ENCODE measurements at places on chromosomes 16 and 17.

DNA sequence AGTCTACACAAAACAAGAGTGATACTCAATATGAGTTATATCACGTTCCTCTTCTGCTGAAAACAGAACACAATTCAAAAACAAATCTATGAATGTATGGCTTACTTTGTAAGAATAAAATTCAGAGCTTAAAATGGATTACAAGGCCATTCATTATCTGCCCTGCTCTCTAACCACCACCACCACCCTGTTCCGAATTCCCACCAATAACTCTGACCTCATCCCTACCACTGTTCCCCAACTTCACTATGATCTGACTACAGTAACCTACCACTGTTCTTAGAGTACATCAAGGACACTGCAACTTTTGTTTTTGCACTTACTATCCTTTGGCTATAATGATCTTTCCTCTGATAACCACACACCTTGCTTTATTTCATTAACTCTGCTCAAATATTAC is 21.3 kb downstream of the FBXL20 start:
- DNase-seq: no peak

DNA sequence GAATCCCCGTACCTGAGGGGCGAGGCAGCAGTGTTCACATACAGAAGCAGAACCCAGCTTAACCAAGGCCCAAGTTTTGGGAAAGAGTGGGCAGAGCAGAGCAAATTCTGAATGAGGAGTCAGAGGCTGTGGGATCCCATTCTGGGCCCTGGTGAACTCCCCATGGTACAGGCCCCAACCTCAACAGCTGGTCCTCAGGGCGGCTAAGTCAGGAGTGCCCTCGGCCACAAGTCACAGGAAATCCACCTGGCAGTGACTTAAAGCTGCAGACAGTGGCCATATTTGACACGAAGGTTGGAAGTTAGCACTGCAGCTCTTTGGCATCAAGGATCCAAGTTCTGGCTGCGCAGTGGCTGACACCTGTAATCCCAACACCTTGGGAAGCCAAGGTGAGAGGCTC is 237.1 kb downstream of the PARN start:
- DNase-seq: no peak

- no peak for DNase-seq
Measured at GRCh38 chr17:56939869-56940484, 20.9 kb downstream of the COIL start.

DNA sequence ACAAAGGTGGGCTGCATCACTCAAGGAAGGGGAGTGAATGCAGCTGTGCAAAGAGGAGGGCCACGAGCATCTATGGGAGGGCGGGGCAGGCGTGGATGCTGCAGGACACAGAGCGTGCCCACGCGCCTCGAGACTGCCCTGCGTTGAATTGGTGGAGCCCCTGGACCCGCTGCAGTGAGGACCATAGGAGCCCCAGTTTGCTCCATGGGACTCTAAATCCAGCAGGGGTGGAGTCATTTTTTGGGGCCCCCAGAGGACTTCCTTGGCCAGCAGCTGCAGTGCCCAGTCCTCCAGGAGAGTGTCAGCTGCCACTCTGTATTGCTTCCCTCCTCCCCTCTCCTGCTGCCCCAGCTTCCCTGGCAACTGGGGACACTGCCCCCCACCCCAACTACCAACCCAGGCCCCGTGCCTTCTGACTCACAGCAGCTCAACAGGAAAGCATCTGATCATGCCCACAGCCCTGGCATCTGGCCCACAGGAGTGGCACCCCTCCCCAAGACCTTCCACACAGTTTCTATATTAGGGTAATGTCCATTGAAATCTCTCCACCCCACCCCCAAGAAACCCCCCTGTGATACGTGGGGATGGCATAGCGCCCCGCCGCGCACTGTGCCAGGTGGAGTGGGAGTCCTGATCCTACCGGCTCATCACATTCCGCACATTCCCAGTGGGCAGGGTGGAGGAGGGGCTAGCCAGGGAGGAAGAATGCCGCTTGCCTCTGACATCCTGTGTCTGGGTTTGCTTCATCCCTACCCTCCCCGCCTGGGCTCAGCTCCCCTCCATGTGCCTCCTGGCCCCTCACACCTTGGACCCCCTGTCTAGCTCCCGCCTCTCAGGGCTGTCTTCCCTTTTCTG is 27.8 kb upstream of the ITGA3 start:
- peak; percentile 95 for DNase-seq

- DNase-seq: peak; percentile 81
Measured at GRCh38 chr17:19387921-19388521, 1.0 kb upstream of the MFAP4 start.

DNA sequence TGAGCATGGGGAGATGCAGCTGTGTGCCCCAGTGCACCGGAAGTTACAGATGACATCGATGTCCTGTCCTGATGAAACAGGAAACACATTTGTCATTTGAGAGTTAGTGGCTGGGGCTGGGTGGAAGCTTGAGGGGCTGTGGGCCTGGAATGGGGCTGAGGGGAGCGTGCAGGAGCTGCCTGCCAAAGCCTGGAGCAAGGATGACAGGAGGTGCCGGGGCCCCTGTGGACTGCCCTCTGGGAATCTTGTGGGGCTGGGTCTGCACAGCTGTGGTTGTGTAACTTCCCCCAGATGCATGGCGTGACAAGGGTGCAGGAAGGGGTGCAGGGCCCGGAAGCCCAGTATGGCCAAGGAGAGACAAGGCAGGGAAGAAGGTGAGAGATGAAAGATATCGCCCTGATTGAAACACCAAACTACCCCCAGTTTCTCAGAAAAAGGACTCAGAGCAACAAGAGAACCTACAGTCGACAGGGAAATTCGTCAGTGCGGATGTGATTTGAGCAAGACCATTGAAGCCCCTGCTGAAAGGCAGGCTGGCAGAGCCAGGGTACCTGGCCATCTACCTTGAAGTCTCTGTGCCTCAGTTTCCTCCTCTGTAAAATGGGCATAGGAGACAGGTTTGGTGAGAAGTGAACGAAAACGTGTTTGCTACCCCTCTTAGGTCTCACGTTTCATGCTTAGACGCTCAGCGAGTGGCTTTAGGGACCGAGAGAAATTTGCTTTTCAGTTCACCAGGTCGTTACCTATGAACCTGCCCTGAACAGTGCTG is 8.8 kb downstream of the MMP25 start:
- no peak for DNase-seq

- no peak for DNase-seq
Measured at GRCh38 chr16:21720533-21720932, 56.8 kb downstream of the OTOA start.

GRCh38 chr16:85029408-85029784 is 1.8 kb downstream of the KIAA0513 start:
- peak; percentile 89 for DNase-seq

- no peak for DNase-seq
Measured at GRCh38 chr16:63323722-63324705, 1287.8 kb upstream of the CDH8 start.

GRCh38 chr16:2465653-2466415 is 5.3 kb upstream of the NTN3 start:
- no peak for DNase-seq

GRCh38 chr17:14942526-14943190 is 322.5 kb downstream of the PMP22 start:
- peak; percentile 60 for DNase-seq

- no peak for DNase-seq
Measured at GRCh38 chr16:88368036-88368435, 14.7 kb upstream of the ZNF469 start.

- peak; percentile 92 for DNase-seq
Measured at GRCh38 chr17:18246880-18247612, 11.5 kb downstream of the FLII start.
